ENCODE measurements at places on chromosomes 6 and 20. TPM values are rescaled to one million over a fixed set of nuclear protein-coding genes. Genes with fewer than 3 reads are reported as not detected.

- DNase-seq: no peak
- no peaks in the 10 kb centered on the region for H3K27me3 ChIP-seq
- H3K4me3 ChIP-seq: no peak overlapping the region
Measured at GRCh38 chr6:52645976-52646375, 24.9 kb upstream of the TMEM14A start.

DNA sequence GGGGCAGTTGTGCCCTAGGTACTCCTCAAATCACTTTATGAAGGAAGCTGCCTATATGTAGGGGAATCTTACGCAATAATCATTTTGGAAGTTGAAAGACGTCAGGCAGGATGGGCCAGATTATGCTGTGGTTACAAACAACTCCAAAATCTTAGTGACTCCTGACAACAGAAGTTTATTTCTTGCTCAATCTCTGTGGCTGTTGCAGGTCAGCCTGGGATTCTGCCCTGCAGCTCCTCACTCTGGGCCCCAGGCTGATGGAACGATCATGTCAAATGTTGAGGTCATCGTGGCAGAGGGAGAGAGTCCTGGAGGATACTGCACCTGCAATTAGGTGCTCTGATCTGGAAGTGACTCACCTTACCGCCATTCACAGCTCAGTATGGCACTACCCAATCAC lies 88.4 kb downstream of the ZDHHC14 start:
- H3K27ac ChIP-seq: no peak overlapping the region
- no peaks in the 10 kb centered on the region for H3K36me3 ChIP-seq
- no peak for DNase-seq

- H3K4me1 ChIP-seq: no peaks in the 10 kb centered on the region
- no peak overlapping the region for H3K4me3 ChIP-seq
- no peak for DNase-seq
- no peaks in the 10 kb centered on the region for H3K36me3 ChIP-seq
- H3K27ac ChIP-seq: no peak overlapping the region
Measured at GRCh38 chr6:39224523-39225182, 4.6 kb downstream of the KCNK5 start.

- no peaks in the 10 kb centered on the region for H3K36me3 ChIP-seq
- no peak overlapping the region for H3K4me3 ChIP-seq
- H3K4me1 ChIP-seq: no peaks in the 10 kb centered on the region
Measured at GRCh38 chr6:151498327-151498726, 4.5 kb downstream of the CCDC170 start.

- H3K36me3 ChIP-seq: no peaks in the 10 kb centered on the region
- no peak overlapping the region for H3K27ac ChIP-seq
- H3K4me3 ChIP-seq: no peak overlapping the region
- no peak for DNase-seq
- H3K27me3 ChIP-seq: no peaks in the 10 kb centered on the region
Measured at GRCh38 chr6:128526152-128526914, 5.9 kb upstream of the PTPRK start.

DNA sequence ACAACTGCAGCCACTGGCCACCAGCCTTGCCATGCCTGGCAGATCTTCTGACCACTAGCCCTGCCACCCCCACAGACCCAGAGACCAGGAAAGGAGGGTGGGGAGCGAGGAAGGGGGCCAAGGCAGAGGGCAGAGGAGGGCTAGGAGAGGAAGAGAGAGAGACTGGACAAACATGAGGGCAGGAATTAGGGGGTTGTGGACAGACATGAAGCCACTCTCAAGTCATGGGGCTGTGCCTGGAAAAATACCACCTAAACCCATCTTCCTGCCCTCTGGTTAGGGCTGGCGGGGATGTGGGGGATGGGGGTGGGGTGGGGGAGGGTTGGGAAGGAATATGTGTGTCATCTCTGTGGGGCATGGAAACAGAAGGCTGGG lies 1.4 kb upstream of the SLC29A1 start:
- no peak for DNase-seq
- H3K27ac ChIP-seq: peak overlapping the region; percentile 51
- no peaks in the 10 kb centered on the region for H3K4me1 ChIP-seq

ADNP gene
- total RNA-seq: 61.4 TPM

PTCRA gene
- total RNA-seq: not detected

SPATA2 gene
- 5.8 TPM for total RNA-seq
